Stimulated activated CD4-positive, alpha-beta T cell treated with anti-CD3 and anti-CD28 coated beads, Interleukin-15, amount 100 ng/mL, for 1 hour (primary cell): ENCODE measurements at places on chromosomes 2 and 18.
A peak's percentile ranks its signal among the peaks of the same experiment; 100 is the strongest.

GRCh38 chr2:850429-850828, 100.2 kb upstream of the SNTG2 start:
- DNase-seq: no peak

DNA sequence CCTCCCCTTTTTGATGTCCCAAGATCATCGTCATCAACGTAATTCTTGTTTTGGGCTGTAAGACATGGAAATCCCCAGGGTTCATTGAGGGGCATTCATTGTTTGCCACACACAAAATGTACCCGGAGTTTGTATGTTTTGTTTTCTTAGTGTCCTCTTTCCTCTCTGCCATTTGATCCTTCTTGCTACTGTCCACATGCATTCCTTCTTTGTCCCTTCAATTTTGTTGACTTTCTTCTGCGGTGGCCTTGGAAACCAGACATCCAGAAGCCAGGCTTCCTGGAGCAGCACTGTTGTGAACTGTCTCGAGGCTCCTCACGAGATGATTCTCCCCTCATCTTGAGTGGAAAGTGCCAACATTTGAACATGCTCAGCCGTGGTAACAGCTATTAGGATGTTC, 24.8 kb downstream of the IGFBP2 start:
- DNase-seq: no peak

DNA sequence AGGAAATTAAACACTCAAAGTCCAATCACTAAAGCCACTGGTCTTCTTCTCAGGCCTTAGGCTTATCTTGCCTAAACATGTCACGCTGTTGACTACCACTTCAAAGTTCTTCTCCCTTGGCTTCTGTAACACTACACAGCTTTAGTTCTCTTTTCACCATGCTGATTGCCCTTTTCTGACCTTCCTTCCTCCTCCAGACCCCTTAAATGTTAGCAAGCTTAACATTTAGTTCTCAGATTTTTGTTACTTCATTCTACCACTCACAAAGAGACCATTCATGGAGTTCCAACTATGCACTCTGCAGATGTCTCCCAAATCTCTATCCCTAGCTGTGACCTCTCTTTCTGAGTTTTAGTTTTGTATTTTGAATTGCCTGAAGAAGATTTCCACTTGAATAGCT, 64.4 kb downstream of the TTC21B start:
- DNase-seq: no peak

DNA sequence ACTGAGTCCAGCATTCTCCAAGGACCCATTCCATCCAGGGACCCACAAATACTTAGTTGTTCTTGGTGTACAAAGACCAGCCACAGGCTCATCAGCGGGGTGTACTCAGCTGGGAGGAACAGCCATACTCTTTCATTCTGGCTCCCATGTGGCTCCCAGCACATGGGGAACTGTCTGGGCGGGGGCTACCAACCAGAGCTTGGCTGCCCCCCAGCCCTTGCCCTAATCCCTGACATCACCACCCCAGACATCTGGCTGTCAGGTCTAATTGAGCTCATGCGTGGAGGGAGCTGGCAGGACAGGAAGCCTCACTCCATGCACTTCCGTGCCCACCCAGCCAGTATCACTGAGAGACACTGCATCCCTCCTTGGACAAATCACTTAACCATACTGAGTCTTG, 283.6 kb downstream of the DYSF start:
- no peak for DNase-seq

DNA sequence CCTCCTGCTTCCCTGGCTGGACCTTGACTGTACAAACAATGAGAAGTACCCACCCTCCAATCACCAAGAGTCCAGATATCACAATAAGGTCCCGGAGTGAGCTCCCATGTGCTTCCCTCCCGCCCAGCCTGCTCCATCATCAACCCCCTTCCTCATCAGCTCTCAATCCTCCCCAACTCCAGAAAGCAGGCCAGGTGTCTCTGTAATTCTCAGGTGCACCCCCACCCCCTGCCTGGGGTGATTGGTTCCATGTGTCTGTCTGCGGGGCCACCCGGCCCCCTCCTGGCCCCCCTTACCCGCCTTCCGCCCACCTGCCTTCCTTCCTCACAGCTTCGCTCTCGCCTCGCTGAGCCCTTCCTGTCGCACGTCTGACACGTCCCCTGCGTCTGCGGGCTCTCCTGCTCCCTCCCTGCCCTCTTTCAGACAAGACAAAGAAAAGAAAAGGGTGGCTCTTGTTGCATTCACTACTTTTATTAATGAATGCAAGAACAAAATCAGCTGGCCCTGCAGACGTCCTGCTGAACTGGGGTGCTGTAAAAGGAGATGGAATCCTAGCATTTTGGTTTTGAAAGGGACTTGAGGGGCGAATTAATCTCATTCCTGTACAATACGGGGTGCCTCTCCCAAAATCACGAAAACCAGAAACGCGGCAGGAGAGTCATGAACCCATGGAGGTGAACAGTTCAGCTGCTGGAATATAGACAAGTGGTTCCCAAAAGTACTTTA, 26.5 kb upstream of the IGFBP2 start:
- no peak for DNase-seq

DNA sequence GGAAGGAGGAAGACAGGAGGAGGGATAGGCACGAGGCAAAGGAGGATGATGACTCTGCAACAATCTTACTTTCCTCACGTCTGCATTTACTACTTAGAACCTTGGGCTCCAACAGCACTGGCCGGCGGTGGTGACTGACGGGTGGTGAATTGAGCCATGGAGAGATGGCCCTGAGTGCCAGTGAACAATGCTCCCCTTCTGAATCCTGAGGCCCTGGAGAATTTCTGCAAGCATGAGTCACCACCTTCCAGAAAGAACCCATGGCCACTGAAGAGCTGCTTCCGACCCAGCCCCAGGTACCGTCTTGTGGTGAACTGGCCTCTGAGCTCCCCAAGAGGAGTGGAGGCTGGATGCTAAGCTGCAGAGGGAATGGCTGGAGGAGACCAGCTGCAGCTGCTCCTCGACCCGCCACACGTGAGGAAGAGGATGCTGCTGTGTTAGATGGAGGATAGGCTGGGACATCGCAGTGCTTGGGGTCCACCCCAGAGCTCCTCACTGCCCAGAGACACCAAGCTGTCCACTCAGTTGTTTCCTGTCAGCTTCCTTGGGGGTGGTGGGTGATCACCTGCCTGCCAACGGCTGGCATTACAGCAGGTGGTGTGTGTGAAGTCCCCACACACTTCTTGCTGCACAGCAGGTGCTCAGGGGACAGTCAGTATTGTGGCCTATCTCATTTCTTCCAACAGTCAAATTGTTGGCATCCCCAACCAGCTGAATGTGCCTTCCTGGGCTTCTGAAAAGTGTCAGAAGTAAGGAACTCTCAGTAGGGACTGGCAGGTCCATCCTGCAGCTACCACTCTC, 186.5 kb upstream of the ID2 start:
- DNase-seq: no peak

DNA sequence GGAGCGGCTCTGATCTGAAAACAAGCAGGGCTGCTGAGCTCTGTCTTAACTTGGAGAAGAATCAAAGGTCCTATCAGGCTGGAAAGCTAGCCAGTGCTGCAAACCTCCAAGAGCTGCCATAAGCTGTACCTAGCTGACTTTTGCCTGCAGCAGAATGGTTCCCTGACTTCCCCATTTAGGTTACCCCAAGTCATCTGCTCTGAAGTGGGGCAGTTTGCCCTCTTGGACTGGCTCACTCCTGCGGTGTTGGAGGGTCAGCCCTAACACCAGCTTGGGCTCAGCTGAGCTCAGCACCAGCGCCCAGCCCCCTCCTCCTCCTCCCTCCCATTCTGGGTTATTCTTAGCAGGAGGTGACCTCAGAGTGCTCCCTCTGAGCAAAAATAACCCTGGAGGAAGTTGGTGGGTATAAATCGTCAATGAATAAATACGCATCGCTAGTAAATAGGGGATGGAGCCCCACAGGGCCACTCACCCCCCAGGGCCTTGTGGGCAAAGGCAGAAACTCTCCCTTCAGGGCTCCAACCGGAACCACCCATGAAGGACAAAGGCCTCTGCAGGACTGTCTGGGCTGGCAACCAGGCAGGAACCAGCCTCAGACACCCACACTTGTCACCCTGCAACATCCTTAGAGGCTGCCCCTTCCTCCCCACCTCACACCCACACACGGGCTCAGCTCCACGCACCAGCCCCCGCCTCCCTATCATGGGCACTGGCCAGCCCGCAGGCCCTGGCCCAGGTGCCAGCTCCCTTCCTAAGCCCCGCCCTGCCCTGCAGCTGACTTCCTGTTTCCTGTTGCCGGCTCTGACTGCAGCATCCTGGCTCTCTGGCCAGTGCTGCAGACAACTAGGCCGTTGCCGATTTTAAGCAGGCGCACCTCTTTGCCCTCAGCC, 46.9 kb downstream of the DNMT3A start:
- DNase-seq: peak; percentile 56

DNA sequence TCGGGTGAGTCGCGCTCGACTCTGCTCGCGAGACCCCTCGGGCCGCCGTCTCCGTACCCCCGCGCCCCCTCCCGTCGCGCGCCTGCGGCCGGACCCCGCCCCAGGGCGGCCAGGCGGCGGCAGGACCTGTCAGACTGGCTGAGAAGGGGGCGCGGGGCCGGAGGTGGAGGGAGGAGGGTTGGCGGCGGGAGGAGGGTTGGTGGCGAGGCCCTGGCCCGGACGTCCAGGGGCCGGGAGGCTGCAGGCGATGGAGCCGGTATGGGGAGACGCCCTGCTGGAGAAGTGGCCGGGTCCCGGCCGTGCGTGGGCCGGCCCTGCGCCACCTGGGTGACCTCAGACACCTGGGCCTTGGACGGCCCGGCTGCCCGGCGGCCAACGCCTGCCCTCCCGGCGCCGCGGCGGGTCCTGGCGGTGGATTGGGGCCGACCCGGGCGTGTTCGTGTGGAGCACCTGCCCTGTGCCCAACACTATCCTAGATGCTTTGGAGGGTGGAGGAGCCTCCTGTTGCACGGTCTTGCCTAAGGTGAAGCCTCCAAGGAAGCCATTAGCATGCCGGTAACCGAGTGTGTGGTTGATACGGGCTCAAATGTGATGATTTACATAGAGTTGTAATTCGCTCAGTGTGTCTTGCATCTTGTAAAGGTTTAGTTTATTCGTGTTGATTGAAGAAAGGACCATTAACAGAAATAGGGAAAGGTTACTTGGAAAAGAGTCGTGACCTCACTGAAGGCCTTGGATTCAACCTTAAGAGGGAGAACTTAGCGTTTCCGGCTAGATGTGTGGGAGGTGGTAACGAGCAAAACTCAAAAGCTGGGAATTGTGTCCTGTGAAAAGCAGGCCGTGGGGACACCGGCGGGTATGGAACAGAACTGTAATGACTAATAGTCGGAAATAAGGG, 550 bp downstream of the MYL12B start:
- no peak for DNase-seq

DNA sequence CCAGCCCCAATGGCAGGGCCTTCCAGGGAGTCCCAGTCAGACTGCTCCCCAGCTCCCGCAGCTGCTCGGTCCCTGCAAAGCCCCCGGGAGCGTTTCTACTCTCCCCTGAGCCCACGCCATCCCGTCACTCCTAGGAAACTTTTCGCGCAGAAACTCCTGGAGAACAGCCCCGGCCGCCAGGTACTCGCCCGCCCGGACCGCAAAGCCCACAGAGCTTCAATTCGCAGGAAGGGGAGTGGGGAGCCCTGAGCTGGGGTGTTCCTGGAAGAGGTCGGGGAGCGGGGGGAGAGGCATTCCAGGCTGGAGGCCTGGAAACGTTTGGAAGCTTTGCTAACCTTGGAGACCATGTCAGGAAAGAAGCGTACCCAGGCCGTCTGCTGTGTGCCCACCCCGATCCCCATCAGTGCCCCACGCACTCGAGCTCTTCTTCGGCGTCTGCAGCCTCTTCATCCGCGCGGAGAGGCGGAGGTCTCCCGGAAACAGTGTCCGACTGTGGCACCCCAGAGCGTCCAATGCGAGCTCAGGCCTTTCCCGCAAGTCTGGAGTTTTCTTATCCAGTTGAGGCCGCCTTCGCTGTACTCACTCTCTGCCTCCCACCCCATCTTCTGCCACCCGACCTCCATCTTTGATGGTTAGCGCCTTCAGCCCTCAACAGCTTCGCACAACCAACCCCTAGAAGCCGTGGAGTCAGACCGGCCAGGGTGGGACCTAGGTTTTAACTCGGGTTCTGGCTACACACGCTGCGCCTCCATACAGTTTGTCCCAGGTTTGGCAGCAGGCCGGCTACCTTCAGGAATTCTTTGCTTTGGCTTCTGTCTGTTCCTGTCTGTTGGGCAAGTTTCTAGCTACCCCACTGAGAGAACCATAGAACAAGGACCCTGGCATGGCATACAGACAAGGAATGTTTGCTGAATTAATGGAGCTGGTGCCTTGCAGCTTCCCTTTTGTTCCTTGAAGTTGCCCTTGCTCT, 3.7 kb downstream of the PCGF1 start:
- DNase-seq: no peak

DNA sequence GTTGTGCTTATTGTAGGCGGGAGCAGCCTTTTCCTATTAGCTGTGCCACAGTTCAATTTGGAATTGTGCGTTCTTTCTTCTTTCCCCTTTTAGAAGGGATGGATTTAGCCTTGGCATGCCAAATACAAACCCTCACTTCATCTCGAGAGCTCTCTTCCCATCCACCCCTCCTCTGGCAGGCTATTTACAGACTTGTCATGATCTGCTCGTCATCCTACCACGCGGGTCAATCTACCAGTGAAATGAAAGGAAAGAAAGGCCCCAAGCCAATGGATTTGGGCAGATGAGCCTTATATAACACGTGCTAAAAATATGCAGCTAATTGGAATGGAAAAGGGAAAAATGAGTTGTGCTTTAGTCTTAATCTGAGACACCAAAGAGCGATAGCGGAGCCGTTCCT, 277.5 kb downstream of the PRKCE start:
- DNase-seq: no peak

DNA sequence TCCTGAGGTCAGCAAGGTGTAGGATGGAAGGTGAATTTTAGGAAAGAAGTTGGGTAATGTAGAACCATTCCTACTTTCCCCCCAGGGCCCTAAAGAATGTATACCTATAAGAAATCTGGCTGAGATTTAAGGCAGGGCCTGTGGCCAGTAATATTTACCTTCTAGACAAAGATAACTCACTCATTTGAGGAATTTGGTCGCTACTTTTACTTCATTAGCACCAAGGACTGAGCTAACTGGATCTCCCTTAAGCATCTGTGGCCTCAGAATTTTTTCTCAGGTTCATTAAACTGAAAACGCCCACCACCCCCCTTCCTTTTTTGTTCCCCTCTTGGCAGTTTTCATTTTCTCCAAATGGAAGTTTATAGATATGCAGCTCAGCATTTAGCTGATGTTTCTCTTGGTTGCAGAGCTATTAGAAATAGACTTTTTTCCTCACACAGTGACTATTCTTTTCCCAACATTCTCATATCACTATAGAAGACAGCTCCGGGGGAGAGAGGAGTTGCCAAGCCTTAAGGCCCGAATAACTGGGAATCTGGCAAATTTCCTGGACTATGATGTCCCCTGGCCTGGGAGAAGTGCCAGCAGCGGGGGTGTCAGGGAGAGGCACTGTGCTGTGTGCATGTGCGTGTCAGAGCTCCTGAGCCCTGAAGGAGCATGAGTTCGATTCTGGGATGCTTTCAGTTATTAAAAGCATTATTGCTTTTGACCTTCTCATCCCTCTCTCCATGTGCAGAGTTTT, 310.9 kb downstream of the PRKCE start:
- DNase-seq: no peak

DNA sequence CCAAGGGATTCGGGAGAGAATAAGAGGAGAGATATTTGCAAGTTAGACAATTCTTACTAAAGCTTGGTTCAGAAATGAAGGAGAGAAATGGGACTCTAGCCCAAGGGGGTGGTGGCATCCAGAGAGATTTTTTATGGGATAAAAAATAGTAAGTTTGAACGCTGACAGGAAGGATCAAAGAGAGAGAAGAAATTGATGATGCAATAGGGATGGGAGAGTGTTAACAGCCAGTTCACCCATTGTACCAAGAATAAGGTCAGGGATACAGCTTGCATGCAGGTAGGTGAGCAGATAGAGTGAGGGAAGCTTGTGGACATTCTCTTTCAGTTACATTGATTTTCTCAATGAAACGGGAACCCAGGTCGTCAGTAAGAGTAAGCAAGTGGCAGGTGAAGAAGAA, 1.2 kb upstream of the ARHGAP25 start:
- DNase-seq: no peak
